ENCODE measurements at places on chromosomes 12 and 14.

DNA sequence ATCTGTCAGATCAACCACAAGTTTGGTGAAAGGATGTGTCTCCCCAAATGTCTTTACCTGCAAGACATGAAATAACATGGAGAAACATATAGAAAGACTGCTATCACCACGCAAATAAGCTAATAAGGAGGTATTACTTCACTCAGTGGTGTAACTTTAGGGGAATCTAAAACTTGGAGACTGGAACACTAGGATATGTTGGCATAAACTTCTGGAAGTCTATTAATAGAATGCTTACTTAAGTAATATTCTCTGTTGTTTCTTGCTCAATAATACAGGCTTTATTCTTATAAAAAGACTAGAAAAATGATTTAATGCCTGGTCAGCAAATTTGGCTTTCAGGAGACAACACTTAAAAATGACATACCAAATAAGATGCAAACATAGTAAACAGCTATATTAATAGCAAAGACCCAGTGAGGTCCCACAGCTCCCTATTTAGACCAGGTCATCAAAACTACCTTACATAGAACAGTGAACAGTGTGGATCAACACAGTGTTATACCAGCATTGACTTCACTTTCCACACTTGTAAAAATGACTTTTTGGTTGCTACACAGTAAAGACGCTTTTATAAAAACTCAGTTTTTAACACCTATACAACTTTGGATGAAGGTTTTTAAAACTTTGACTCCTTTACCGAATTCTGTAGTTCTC, 18.9 kb upstream of the HAL start:
- no peak for DNase-seq

DNA sequence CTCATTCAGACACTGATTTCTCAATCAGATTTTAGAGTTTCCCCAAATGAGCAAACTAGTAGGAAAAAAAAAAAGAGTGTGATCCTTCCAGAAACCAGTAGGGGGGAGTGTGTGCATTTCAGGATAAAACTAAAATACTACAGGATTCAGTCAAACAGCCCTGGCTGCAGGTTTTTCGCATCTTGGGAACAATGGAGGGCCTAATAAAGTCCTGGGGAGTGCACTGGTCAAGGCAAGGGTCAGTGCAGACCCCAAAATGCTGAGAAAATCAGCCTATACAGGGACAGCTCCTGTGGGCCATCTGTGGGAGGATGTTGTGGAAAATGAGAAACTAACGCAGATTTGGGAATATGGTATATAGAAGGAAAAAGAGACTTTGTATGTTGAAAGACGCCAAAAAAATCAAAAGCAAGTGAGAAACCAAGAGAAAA, 22.2 kb upstream of the ABCD4 start:
- no peak for DNase-seq

- DNase-seq, result no peak
These were observed 33.9 kb upstream of the RASSF8 start for GRCh38 chr12:25924491-25925001.

GRCh38 chr14:91409928-91410718, 7.5 kb downstream of the CCDC88C start:
- no peak for DNase-seq

GRCh38 chr12:43370263-43370662, 181.7 kb downstream of the ADAMTS20 start:
- no peak for DNase-seq

DNA sequence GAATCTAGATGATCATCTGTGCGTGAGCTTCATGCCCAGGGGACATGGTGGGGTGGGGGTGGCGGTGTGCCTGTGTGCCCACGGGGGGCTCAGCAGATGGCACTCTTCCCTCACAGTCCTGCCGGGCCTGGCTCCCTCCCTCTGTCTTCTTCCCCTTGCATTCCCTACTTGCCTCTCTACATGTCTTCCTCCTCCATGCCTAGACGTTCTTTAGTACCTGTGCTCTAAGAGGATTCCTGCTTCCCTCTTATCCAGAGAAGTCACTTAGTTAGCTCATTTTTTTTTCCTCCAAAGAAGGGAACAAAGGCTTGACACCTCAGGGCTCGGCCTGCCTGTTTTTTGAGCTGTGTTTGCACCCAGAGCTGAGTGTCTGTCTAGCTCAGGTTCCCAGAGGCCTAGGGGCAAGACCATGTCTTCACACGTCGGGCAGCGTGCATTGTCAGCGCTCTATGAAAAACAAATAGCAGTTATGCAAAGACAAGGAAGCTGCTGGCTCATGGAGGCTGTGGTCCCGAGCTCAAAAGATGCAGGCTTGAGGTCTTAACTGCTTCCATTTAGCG, 48.8 kb downstream of the NINJ2 start:
- DNase-seq, result peak; percentile 51

DNA sequence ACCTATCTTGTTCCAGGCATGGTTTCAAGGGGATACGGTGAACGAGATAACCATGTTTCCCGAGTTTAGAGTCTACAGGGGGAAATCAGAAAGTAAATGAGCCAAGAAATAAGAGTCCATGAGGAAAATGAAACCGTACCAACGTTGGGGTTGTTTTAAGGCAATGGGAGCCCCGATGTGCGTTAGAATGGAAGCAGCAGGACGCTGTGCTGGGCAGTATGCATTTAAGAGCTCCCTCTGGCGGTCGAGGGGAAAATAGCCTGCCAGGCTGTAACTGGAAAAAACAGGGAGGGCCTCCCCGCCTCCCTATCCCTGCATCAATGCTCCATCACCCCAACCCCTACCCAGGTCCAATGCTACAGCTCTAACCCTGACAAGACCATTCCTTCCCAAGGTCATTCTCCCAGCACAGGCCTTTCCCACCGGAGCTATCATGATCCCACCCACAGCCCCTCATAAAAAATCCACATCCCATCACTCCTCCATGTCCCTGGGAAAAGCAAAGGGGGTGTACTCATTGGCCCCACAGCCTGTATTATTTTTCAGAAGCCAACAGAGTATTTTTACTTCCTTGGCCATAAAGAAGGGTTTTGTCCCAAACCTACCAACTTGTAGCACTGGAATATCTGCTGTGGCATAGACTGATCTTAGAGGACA, 226.3 kb upstream of the NOS1 start:
- DNase-seq, result peak; percentile 15

- DNase-seq, result no peak
These were observed 473.1 kb downstream of the ATP23 start for GRCh38 chr12:58414398-58414871.

DNA sequence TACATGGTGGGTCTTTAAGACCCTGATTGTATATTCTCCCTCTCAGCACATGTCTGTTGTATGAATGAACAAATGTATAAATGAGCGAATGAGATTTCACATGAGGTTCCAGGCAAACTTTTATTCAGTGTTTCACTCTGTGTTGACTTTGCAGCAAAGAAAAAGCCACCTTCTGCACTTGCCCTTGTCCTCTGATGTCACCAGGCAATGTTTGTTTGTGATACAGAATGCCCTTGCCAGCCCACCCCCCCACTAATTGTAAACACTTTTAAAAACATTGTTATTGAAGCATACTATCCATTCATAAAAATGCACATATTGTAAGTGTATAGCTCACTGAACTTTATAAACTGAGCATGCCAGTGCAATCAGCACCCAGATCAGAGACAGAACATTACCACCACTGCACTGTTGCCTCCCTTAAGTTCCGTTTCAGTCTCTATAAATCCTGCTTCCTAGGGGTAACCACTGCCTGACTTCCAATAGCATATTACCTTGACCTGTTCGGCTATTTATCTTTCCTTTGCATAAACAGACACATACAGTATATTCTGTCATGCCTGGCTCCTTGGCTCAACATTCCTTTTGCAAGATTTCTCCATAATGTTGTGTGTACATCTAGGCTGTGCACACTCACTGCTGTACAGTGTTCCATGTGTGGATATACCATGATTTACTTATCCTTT, 11.3 kb upstream of the LTA4H start:
- no peak for DNase-seq

- no peak for DNase-seq
These were observed 147.9 kb upstream of the NCOR2 start for GRCh38 chr12:124715121-124715990.
